Jurkat, Clone E6-1 (cell line): ENCODE measurements at places on chromosomes 3 and 15.

GRCh38 chr3:133374708-133375402 is 25.0 kb upstream of the BFSP2 start:
- DNase-seq, result no peak

GRCh38 chr3:53503195-53503594 is 8.8 kb downstream of the CACNA1D start:
- DNase-seq, result no peak

GRCh38 chr3:138620431-138620830 is 11.9 kb downstream of the FAIM start:
- DNase-seq, result no peak

- no peak for DNase-seq
Observed at GRCh38 chr3:192772240-192772894, 45.0 kb upstream of the FGF12 start.

- no peak for DNase-seq
Observed at GRCh38 chr3:141181819-141182218, 49.8 kb upstream of the PXYLP1 start.
